ENCODE measurements at places on chromosomes 13 and 19.

DNA sequence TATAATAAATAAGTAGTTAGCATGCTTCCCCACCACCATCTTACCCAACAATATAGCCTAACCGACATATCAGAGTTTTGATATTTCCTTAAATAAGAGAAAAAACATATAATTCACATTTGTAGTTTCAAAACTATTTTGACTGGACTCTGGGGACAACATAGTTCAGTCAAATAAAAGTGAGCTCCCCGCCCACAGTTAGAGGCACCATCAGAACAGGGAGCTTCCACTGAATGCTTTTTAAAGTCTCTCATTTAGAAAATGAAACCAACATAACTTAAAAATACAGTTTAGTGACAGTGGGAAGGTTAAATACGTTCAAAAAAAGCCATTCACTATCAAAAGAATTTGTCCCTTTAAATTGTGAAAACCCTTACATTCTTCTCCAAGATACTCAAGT is 92.8 kb downstream of the EPSTI1 start:
- DNase-seq = no peak

DNA sequence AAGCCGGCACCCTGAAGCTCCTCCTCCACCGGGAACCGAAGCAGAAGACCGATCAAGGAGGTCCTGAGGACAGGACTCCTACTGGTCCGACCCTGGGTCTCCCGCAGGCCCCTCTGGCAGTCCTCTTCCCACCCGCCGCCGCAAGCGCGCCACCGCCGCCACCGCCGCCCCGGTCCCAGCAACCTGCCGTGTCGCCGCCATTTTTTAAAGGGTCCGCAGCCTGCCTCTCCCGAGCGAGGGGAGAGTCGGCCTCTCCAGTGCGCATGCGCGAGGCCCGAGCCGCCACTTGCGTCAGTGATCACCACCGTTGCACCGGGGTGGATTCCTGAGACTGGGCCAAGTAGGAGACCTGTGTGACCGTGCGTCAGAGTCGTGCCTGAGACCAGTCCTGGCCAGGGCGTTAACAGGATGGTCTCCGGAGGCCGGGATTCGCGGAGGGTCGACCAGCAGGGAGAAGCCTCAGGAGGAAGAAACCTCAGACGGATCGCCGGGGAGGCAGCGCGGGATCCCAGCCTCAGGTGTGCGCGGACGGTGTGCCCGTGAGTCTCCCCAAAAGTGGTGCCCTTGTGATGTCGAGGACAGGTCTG is 51.6 kb downstream of the ZNF146 start:
- DNase-seq = no peak

DNA sequence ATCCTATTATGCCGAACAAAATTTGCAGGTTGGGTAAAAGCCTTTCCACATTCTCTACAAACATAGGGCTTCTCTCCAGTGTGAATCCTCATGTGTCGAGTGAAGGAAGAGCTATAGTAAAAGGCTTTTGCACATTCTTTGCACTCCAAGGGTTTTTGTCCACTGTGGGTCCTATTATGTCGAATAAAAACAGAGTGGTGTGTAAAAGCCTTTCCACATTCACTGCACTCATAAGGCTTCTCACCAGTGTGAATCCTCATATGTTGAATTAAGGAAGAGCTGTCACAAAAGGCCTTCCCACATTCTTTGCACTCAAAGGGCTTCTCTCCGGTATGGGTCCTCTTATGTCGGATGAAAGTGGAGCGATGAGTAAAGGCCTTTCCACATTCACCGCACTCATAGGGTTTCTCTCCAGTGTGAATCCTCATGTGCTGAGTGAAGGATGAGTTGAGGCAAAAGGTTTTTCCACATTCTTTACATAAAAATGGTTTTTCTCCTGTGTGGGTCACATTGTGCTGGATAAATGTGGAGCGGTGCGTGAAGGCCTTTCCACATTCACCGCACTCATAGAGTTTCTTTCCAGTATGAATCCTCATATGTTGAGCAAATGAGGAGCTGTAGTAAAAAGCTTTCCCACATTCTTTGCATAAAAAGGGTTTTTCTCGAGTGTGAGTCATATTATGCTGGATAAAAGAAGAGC is 13.6 kb downstream of the ZNF599 start:
- DNase-seq = no peak

- DNase-seq = peak; percentile 41
Observed at GRCh38 chr13:33087091-33087490, 70.9 kb downstream of the KL start.

- no peak for DNase-seq
Observed at GRCh38 chr13:33908116-33908515, 90.2 kb downstream of the RFC3 start.

- DNase-seq = peak; percentile 77
Observed at GRCh38 chr19:55165952-55166529, 372 bp downstream of the DNAAF3 start.

DNA sequence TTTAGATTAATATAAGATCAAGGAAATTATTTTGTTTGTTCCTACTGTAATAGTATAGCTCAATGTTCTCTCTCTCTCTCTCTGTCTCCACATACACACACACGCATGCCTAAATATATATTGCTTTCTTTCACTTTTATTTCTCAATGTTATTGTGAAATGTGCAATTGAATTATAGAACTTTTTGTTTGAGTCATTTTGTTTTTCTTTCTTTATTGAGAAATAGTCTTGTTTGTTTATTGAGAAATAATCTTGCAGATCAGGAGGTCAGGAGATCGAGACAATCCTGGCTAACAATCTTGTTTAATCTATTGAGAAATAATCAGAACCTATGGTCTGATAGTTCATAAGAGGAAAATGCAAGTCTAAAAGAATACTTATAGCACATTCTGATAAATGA is 1581.3 kb downstream of the EFNB2 start:
- no peak for DNase-seq

DNA sequence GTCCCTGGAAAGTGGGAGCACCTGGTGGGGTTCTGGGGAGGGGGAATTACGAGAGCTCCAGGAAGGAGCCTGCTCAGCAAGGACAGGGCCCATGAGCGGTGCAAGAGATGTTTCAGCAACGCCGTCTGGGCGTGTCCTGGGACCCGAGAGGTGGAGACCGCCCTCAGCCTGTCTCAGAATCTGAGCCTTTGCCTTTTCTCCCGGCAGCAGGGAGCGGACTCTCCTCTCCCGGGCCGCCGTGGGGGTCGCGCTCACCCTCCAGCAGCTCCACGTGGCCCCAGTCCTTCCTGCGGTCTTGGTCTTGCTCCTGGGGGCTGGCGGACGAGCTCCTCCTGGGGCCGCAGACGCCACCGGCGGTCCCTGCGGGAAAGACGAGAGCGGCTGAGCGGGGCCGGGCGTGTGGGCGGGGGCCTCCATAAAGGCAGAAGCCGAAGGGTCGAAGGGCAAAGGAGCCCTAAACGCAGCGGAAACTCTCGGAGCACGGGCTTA is 714 bp downstream of the POLRMT start:
- peak; percentile 51 for DNase-seq

DNA sequence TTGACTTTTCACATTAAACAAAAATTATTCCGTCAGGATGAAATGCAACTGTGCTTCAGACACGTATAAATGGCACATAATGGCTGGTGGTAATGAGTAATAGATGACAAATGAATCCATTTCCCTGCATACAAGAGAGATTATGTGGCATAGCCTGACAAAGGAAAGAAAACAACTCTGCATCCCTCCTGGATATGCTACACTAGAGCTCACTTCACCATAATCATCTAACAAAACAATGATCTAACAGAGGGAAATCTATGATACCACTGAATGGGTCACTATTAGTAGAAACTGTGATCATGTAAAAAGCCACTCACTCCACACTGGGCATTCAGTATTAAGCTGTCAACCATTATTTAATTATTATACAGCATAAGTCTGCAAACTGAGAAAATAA is 1498.4 kb downstream of the EFNB2 start:
- DNase-seq = no peak
